ENCODE measurements at places on chromosomes 11 and 22.

DNA sequence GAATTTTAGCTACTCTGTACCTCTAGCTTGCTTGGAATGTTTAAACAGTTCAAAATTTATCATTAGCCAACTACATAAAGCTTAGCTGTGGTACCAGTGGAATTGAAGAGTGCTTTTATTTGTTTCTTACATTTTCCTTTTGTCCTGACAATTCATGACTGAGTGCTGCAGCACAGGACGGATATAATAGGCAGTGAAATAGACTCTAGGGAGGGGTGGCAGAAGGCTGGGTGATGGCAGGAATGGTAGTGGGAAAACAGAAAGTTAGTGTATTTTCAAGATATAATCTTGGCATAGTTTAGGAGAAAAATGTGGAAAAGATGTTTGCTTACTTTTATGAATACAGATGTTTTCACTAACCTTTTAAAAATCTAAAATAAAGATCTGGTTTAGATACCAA, 31.1 kb upstream of the ARHGAP32 start:
- no peak for DNase-seq

GRCh38 chr11:92384802-92385201, 160.2 kb downstream of the FAT3 start:
- DNase-seq: no peak

DNA sequence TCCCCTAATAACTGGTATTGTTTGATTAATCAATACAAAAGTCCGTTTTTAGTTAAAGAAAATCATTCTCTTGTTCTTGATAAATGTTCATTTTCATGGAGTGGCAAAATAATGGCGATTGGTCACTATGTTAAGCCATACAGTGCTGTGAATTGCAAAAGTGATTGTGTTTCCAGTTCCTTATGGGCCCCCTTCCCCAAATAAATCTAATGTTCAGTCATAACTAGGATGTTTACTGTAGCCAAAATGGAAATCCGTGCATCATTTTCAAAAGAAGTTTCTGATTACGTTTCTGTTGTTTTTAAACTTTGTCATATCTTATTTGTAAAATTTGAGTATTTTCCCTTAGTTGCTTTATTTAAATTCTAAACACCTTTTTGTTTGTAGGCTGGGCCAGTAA, 845 bp downstream of the RBM7 start:
- no peak for DNase-seq

DNA sequence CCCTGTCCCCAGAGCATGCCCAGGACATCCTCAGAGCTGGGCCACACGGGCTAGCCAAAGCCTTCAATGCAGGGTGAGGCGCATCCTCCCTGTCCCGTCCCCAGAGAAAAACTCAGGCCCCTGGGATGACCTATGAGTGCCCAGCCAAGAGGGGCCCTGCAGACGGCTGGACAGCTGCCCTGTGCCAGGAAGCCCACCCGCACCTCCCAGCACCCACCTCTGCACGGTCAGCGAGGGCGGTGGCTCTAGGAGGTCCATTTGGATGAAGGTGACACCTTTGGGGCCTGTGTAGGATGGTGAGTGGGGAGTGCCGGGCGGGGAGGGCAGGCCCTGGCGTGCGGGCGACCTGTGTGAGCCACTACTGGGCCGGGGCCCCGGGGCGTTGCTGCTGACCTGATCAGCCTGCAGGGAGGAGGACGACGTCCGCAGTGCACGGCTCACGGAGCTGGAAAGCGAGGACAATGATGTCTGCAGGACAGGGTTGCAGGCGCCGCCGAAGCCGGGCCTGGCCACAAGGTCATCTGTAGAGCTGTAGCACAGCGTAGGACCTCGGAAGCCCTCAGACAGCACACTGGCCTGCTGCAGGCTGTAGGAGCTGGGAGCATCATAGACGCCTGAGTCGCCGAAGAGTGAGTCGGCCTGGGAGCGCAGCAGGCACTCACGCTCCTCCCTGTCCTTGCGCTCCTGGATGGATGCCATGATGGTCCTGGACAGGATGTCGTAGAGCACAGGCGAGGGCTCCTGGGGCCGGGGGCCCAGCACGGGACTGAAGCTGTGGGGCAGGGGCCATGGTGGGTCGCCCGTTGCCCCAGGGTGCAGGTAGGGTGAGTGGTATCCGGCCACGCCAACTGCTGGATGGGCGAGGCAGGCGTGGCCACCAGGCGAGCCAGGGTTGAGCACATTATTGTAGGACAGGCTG, 180.5 kb downstream of the IGLL1 start:
- DNase-seq: no peak

DNA sequence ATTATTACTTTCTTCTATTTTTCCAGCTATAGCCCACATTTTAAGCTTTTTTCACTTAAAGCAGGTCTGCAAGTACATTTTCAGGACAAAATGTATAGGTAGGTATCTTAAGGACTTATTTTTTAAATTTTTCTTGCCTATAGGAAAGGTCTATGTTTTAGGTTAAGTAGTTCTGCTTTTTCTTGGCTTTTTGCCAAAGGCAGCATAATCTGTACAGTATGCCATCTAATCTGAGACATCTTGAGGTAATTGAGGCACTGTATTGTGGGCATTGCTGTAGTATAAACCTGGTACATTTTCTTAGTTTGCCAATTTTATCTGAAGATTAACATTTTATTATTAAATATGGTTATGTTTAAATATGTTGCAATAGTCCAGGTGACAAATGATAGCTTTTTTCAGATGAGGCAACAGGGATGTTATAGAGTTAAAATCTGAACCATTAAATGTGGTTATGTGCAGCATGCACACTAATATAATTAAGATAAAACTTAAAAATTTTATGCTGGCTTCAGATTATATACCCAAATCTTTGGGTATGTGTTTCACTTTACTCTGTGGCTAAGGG, 42.9 kb downstream of the QSER1 start:
- DNase-seq: no peak

GRCh38 chr11:88434333-88434976, 96.9 kb upstream of the CTSC start:
- no peak for DNase-seq

DNA sequence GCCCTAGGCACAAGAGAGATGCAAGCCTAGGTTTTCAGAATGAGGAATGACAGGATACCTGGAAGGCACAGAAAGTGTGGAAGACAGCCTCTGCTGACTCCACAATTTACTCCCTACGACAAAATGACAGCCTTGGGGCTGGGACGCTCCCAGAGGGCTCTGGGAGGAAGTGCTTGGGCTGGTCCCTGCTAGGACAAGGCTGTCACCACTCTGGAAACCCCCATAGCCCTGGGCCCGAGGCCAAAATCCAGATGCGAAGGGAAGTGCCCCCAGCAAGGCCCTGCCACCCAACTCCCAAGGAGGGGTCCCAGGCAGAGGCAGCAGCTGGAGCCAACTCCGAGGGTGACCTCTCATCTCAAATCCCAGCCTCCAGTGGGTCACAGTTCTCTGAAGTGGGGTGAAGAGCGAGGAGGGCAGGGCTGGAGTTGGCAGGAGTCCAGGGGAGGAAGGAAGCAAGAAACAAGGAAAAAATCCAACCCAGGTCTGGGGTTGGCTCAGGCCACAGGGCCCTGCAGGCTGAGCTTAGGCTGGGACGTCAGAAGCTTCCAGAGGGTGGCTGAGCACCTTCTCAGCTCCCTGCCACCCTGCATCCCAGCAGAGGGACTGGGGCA, 6.3 kb upstream of the CDC42EP2 start:
- DNase-seq: no peak

DNA sequence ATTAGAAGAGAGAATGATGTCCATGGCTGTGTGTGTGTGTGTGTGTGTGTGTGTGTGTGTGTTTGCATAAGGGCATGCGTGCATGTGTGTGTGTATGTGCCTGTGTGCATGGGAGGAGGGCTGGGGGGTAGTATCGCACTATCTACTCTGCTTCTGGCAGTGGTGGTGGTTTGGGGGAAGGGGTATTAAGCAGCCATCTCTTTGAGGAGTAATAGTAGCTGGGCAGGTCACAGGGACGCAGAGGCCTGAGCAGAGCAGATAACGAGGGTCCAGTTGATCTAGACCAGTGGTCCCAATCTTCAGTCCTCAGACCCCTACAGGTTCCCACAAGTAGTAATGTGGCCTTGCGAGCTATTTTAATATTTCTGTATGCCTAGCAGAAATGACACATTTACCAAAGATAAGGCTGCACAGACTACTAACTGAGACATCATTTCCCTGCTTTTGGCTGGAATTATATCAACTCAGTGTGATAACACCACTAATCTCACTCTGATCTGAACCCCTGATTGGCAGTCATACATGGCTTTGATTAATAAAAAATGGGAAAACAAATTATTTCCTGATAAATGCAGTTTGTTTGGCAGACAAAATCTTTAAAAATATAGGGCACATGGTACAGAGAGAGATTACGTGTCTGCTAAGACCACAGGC, 354.3 kb downstream of the BUD13 start:
- no peak for DNase-seq

DNA sequence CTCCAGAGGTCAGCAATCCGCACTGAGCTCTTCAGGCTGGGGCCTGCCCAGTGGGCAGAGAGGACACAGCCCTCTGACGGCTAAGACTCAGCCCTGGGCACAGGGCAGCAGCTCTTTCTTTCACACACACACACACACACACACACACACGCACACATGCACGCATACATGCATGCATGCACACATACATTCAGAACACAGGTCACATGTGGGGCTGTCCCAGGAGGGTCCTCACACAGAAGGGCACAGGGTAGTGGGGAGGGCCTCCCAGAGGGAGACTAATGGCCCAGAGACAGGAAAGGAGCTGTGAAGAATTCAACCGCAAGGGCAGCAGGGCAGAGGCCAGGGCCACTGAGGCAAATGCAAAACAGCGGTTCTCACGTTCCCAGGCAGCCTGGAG, 20.3 kb upstream of the XKR3 start:
- no peak for DNase-seq

- no peak for DNase-seq
Measured at GRCh38 chr11:130637566-130637965, 189.1 kb downstream of the ADAMTS15 start.

GRCh38 chr11:121574801-121575200, 122.0 kb upstream of the SORL1-AS1 start:
- no peak for DNase-seq

- no peak for DNase-seq
Measured at GRCh38 chr11:110711776-110712658, at the start of gene ARHGAP20. TSS of gene ARHGAP20 (minus strand) at chr11:110712437. CDS start at chr11:110712231, 206 bp downstream.

GRCh38 chr11:66877588-66878385, 20.9 kb downstream of the LRFN4 start:
- no peak for DNase-seq

DNA sequence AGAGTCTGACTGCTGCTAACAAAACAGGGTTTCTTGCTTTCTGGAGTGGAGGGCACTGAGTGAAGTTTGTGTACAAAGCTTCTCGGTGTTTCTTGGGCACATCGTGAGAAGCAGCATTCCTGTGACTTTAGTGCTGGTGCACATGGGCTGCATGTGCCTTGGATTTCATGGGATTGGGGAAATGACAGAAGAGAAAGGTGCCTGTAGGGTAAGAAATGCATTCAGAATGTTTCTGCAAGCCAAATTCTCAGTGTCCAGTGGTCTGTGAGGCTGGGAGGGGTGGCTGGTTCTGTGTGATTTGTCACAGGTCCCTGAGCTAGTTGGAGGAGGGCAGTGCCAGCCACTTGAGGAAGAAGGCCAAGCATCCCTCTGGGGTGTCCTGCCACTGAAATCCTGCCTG, 404.2 kb upstream of the NARS2 start:
- no peak for DNase-seq
